ENCODE measurements at places on chromosomes 2 and 18. TPM values are rescaled to one million over a fixed set of nuclear protein-coding genes. Genes with fewer than 3 reads are reported as not detected.
A peak's percentile ranks its signal among the peaks of the same experiment; 100 is the strongest.

The CTNNA2 gene
- 4.7 TPM for total RNA-seq

DNA sequence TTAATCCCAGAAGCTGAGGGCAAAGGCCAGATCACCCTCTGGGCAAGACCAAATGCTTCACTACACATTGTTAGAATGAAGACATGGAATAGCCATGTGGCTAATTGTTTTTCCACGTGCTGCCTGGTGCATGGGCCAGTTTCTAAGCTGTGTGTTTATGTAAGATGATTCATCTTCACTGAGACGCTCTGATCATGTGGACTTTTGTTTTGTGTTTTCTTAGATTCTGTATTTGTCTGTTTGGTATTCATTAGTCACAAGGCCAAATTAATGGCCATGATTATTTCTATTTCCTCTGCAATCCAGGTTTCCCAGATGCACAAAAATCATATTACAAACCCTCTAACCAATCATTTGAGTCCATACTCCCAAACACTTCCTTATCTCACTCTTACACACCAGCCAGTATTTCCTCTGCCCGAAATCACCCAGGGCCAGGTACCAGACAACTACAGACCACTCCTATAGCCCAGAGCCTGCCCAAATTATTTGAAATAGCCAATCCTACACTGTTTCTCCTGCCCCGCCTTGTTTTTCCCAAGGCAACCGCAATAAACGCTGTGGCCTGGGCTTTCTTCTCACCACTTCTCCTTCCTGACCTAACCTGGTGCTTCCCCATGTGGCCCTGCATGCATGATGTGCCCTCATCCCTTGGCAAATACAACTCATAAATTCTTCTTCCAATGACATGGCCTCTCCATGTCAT is 94.2 kb upstream of the SP3 start:
- no peak for DNase-seq

- no peak for DNase-seq
These were observed 19.8 kb downstream of the GAREM1 start for GRCh38 chr18:32450874-32451273.

DNA sequence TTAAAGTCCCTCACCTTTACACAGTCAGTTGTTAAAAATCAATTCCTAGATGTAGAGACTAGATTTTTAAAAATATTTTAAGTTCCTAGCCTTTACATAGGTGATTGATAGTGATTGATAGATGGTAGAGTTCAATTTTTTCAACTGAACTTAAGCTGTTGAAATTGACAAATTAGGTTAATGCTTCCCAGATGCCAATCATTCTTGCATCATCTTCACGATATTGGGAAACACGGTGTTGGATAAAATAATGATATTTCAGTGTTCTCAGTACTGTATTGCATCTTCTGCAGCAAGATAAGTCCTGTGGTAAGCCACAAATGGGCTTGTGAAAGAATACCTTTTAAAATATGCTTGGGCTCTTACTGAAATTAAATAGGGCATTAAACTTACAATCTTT is 667.6 kb downstream of the STK39 start:
- no peak for DNase-seq

- DNase-seq, result peak; percentile 68
These were observed 169.2 kb downstream of the CDH20 start for GRCh38 chr18:61502472-61502871.

- no peak for DNase-seq
These were observed 86.7 kb downstream of the FAM168B start for GRCh38 chr2:131006561-131006960.

DNA sequence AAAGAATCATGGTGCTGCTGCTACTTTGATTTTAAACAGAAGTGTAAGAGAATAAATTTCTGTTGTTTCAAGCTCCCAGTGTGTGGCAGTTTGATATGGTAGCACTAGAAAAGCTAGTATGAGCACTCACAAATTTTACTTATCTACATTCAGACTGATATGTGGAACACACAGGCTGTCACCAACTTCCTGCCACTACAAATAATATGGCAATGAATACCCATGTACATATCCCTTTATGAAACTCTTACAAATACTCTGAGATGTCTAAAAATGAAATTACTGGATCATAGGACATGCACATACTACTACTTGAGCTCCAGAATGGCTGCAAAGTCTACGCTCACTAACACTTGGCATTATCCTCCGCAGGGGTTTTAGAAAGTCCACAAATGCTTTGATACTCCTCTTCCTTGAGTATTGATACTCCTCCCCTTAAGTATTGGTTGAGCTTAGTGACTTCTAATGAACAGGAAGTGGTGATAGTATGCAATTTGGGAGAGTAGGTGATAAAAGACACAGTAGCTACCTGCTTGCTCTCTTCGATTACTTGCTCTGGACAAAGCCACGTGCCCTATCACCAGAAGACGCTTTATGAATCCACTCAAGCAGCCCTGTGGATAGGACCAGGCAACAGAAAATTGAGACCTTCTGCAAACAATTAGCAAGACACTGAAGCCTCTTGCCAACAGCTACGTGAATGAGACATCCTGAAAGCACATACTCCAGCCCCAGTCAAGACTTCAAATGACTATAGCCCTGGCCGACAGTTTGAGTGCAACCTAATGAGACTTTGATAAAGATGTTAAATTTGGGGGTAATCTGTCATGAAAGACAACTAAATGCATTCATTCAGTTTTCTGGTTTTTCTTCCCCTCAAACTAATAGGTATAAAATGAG is 35.4 kb downstream of the FBXO11 start:
- DNase-seq, result no peak

DNA sequence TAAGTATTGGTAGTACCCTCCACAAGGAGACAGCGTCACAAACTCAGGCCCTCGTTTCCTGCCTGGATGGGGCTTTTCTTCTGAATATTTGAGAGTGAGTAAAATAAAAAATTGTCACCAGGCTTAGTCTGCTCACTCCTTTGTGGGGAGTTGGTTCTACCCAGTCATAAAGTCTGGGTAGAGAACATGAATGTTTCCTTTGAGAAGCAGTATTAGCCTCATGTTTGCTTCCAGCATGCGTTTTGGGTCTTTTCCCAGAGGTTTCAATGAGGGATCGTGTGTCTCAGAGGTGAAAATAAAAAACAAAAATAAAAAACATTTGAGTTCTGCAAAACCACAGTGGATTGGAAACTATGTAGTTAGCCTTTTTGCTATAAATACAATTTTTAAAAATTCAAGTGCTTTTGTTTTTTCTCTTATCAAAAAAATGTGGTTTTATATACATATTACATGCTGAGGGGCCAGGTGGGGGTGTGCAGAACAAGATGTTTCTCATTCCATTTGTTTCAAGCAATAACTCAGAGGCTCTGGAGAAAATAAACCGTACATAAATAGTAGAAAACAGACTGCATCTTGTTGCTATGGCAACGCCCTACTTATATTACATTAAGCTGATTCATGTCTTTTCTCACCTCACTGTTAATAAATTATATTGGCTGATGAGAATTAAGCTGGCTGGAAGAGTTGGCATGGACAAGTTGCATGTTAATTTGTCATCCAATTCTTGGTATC is 225.4 kb upstream of the FBXO11 start:
- DNase-seq, result no peak

GRCh38 chr2:56613254-56613653 is 429.5 kb downstream of the CCDC85A start:
- DNase-seq, result no peak

DNA sequence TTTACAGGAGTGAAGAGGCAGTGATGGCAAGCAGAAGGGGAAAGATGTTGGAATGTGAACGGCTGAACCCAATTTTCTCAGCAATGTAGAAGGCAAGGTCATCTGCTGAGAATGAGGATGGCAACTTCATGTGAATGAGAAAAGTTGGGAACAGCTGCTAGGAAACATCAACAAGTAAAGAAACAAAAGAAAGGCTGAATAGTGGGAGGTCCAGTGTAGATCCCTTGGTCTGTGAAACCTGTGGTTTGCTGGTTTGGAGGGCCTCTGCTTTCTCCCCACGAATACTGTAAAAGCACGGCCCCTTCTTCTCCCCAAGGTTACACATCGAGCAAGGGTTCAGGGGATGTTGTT is 27.4 kb downstream of the MARCHF4 start:
- DNase-seq, result no peak

- DNase-seq, result no peak
These were observed 10.4 kb downstream of the FEZ2 start for GRCh38 chr2:36587556-36587955.

DNA sequence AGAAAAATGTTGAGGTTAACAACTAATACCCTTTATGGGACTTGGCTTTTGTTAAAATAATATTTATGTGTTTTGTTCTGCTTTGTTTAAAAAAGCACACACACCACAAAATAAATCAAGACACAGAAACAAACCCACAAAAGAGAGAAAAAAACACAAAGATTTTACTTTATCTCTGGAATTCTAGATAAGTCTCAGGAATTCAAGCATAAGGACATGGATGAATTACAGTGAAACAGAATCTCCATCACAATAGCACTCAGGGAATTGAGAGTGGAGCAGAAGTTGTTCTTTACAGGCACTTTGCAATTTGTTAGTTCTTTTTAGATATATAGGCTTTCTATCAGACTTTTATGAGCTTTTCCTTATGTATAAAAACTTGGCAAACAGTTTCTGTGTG is 360.9 kb upstream of the ZC3H15 start:
- DNase-seq, result no peak

DNA sequence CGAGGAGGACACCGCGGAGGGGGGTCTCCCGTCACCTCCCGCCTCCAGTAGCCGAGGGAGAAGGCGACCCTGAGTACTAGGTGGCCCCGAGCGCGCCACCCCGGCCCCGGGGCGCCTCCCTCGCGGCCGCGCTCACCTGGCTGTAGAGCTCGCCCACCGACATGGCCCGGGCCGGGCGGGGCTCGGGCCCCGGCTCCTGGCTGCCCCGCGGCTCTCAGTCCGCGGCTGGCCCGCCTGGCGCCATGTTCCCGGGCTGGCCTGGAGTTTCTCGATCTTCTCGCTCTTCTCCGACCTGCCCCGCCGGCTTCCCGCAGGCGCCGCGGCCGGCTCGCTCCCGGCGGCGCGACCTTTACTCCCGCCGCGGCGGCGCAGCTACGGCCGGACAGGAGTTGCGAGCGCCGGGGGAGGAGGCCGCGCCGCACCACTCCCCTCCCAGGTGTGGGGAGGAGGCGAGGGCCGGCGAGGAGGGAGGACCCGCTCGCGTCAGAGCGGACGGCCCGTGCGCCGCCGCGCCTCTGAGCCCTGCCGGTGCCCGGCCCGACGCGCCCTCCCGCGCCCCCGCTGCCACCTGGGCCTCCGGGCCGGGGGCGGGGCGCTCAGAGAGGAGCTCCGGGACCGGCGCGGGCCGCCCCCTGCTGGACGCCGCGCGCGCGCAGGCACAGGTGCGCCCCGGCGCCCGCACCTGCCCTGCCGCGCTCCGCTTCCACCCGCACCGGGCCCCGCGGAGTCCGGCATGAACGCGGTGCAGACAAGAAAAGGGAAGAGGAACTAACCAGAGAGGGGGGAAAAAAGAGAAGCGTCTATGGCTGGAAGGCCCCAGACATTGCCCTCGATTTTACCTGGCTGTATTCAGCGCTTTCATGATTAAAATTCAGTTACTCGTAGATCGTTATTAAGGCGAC is at the start of gene MYO5B:
Gene MYO5B (minus strand): TSS at position 517 of the 902 bp plus-strand sequence. CDS start 354 bp downstream, at position 163.
- DNase-seq, result peak; percentile 55

- DNase-seq, result peak; percentile 18
These were observed 951 bp downstream of the EN1 start for GRCh38 chr2:118846442-118846952.

- no peak for DNase-seq
These were observed 18.8 kb upstream of the MREG start for GRCh38 chr2:216031960-216032689.

Measured in endothelial cell (in vitro differentiated cells).